Naive thymus-derived CD4-positive, alpha-beta T cell (primary cell): ENCODE measurements at places on chromosomes 1 and 21. TPM values are rescaled to one million over a fixed set of nuclear protein-coding genes. Genes with fewer than 3 reads are reported as not detected.

TOR1AIP2 gene
- total RNA-seq, result 64.9 TPM

DNA sequence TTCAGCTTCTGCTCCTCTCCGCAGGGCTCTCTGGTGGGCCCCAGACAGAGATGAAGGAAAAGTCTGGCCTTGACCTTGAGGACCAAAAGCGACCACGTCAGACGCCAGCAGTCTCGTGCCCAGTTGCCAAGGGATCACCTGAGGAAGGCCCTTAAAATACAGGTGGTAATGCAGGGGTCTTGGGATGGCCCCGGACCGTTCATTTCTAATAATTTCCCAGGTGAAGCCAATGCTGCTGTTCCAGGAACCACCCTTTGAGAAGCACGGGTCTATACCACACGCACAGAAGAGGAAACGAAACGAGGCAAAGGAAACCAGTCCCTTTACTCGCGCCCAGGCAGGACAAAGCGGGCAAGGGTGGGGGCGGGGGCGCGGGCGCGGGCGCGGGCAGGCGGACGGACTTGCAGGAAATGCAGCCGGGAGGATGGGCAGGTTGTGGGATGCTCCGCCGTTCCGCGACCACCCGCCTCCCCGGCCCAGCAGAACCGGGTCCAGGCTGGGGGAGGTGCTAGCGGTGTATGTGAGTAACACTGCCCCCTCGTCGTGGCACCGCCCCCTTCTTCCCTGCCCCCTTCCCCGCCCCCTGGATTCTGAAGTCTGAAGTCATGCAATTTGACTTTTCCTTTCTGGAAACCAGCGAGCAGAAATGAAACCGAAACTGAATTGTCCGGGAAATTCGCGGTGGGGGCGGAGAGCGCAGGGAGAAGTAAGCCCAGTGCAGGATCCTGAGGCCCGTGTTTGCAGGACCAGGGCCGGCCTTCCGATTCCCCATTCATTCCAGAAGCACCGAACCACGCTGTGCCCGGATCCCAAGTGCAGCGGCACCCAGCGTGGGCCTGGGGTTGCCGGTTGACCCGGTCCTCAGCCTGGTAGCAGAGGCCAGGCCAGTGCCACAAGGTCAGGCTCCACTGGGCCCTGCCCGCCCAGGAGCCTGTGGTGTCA, 5.8 kb upstream of the MX1 start:
- H3K36me3 ChIP-seq, result no peaks in the 10 kb centered on the region
- peak overlapping the region; percentile 67 for H3K27ac ChIP-seq
- peak overlapping the region; percentile 77 for H3K4me3 ChIP-seq
- DNase-seq, result no peak
- no peaks in the 10 kb centered on the region for H3K4me1 ChIP-seq

- H3K27ac ChIP-seq, result no peak overlapping the region
- no peak for DNase-seq
- H3K4me3 ChIP-seq, result no peak overlapping the region
- no peaks in the 10 kb centered on the region for H3K4me1 ChIP-seq
Observed at GRCh38 chr1:171969226-171969625, 127.9 kb downstream of the DNM3 start.

GRCh38 chr1:209645574-209646452, 6.4 kb downstream of the LAMB3 start:
- DNase-seq, result no peak
- H3K4me1 ChIP-seq, result no peaks in the 10 kb centered on the region
- H3K36me3 ChIP-seq, result no peaks in the 10 kb centered on the region
- H3K4me3 ChIP-seq, result no peak overlapping the region
- H3K27me3 ChIP-seq, result no peaks in the 10 kb centered on the region

DNA sequence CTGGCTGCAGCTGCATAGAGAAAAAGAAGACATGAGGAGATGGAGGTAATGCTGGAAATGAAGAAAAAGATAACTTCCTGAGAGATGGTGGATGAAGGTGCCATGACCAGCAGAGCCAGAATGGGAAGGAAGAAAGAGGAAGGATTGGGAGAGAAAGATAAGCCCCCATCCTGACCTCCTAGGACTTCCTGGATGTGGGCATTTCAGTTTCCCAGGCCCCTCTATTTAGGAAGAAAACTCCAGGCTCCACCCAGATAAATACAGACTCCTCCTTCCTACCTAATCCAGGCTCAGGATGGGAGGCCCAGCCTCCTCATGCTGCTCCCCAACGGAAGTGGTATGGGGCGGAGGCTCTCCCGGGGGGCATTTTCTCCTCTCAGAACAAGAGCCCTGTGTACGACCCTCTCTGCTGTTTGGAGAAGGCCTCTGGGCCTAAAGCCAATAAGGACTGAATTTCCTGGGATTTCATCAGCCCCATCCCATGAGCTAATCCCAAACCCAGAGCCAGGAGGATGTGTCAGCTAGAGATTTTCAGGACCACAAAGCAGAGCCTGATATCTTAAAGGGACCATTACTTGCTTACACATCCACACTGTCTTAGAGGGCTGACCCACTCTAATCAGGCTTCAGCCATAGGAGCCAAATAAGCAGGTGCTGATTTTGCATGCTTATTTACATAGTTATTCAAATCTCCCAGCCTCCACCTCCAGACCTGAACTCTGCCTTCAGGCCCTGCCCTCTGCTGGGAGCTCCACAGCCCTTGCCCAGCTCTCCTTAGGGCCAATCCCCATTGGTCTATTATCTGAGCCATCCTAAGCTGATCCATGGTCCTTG, 5.1 kb upstream of the ARHGEF2 start:
- no peaks in the 10 kb centered on the region for H3K36me3 ChIP-seq
- H3K27me3 ChIP-seq, result no peaks in the 10 kb centered on the region
- H3K4me1 ChIP-seq, result peaks cover 51% of the 10 kb centered on the region
- H3K27ac ChIP-seq, result peak overlapping the region; percentile 90
- DNase-seq, result no peak
- no peak overlapping the region for H3K4me3 ChIP-seq

ADAMTSL4 gene
- 0.79 TPM for total RNA-seq

DMBX1 gene
- not detected for total RNA-seq

DNA sequence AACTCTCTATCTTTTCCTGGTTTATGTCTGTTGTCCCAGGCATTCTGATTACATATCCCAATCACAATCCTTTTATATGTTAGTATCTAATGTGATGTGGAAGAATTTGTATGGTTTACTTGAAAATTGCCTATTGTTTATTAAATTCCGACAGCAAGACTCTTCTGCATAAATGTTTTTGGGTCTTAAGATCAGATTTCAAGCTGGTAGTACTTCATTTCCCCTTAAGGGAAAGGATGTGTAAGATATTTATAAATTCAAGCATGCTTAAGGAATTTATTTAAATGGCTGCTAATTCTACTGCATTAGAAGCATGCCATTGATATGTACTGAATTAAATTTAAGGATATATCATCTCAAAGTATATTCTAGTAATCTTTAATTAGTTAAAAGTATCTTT, 20.4 kb upstream of the GPR88 start:
- no peaks in the 10 kb centered on the region for H3K27me3 ChIP-seq
- H3K27ac ChIP-seq, result no peak overlapping the region
- DNase-seq, result no peak
- H3K4me1 ChIP-seq, result no peaks in the 10 kb centered on the region
- peaks cover 29% of the 10 kb centered on the region for H3K36me3 ChIP-seq
